Kidney epithelial cell (primary cell): ENCODE measurements at places on chromosomes 11 and 22. TPM values are rescaled to one million over a fixed set of nuclear protein-coding genes. Genes with fewer than 3 reads are reported as not detected.

INS gene
- not detected in 2 replicates for total RNA-seq

PIWIL4 gene
- total RNA-seq = 1.8 and 3.7 TPM in 2 replicates

DNA sequence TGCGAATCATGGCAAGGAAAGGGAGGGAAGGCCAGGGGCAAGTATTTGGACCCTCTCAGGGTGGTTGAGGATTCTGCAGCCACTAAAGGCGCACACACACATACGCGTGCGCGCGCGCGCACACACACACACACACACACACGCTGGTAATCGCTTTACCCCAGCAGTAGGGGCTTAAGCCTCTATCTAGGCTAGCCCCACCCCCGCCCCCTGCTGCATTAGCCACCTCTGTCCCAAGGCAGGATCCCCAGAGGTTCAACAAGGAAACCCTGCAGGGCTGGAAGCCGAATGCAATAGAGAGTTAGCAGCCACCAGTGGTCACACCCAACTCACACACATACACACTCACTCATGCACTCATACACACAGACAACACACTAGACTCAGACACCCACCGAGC lies 28.6 kb upstream of the ELFN2 start:
- DNase-seq = no peak

DNA sequence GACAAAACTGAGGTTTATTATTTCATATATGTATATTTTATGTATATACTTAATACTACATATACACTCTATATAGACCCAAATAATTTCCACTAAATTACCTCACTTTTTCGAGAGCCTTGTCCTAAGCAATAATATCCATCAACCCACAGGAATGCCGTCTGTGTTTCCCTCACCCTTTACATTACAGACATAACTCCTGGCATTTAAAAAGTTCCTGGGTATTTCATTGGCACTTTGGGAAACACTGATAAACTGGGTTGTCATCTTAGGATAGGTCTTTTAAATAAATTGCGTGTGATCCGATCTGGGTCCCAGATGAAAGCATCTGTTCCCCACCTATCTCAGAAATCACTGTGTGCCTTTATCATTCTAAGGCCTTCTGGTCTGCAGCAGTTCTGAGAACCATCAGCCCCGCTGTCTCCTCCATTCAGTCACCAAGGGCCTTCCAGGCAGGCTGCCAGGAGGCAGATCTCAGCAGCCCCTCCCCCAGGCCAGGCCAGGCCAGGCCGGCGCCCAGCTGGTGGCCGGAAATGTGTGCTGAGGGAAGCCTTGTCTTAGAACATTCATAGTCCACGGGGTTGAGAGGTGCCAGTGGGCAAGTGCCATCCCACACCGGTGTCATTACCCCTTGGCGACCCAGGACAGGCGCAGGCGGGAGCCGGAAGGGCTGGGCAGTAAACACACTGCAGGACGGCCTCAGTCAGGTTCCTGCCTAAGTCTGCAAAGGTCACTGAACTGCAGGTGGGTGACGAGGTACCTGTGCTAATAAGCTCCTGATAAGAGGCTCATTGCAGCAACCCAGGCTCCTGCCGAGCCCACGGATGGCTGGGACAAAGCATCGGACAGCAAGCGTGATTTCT lies 3.3 kb downstream of the FGF19 start:
- no peak for DNase-seq

GRCh38 chr11:83127310-83127637 lies 29.7 kb upstream of the PCF11 start:
- no peak for DNase-seq

- DNase-seq = peak; percentile 47
These were observed 26.7 kb downstream of the UPB1 start for GRCh38 chr22:24521791-24522245.

GRCh38 chr11:86274503-86274902 lies 27.5 kb upstream of the HIKESHI start:
- no peak for DNase-seq
